ENCODE measurements at places on chromosomes 2 and 18.

- H3K36me3 ChIP-seq = no peaks in the 10 kb centered on the region
- peaks cover 7% of the 10 kb centered on the region for H3K27me3 ChIP-seq
- H3K27ac ChIP-seq = no peak overlapping the region
- H3K4me1 ChIP-seq = no peaks in the 10 kb centered on the region
- no peak for DNase-seq
Observed at GRCh38 chr2:182068811-182069210, 83.2 kb downstream of the PPP1R1C start.

DNA sequence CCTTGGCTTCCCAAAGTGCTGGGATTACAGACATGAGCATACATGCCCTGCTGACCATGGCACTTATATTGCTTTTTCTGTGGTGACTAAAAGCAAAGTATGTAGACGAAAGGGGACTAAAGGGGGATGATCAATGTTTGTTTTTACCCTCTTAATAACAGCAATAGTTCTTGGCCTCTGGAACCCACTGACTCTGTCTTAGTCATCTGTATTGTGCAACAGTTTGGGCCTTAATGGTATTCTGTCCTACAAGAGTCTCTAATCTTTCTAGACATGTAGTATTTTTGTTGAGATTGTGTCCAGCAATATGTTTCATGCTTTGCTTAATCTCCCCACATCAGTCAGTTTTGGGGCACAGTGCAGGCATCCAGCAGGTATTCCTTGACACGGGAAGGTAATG, 359.9 kb upstream of the FANCL start:
- DNase-seq = no peak
- no peak overlapping the region for H3K27ac ChIP-seq
- H3K36me3 ChIP-seq = no peaks in the 10 kb centered on the region
- H3K27me3 ChIP-seq = no peaks in the 10 kb centered on the region

DNA sequence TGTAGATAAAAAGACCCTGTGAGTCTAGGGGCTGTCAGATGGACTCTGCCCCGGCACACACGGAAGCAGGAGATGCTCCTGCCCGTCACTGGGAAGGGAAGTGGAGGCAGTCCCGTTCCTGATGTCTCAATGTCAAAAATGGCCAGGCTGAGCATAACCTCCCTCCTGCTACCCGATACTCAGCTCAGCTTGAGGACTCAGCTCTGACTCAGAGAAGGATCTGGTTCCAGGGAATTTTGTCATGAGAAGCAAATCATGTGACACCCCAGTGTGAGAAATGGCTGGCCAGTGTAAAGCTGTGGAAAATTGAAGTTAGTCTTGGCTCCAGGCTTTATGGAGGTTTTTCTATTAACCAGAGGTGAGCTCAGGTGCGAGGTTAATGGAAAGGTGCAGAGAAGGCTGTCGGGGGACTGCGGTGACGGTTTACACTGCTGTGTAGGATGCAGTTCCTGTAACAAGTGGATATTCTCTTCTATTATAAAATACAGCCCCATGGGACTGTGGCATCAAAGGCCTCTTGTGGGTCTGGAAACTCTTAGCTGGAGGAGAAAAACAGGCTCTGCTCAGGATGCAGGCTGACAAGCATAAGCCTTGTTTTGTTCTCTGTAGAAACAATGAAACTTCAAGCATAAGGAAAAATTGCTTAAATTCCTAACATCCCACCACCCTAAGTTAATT, 24.7 kb upstream of the AGAP1 start:
- no peaks in the 10 kb centered on the region for H3K36me3 ChIP-seq
- DNase-seq = no peak
- no peak overlapping the region for H3K4me3 ChIP-seq
- no peak overlapping the region for H3K27ac ChIP-seq
- H3K27me3 ChIP-seq = no peaks in the 10 kb centered on the region

DNA sequence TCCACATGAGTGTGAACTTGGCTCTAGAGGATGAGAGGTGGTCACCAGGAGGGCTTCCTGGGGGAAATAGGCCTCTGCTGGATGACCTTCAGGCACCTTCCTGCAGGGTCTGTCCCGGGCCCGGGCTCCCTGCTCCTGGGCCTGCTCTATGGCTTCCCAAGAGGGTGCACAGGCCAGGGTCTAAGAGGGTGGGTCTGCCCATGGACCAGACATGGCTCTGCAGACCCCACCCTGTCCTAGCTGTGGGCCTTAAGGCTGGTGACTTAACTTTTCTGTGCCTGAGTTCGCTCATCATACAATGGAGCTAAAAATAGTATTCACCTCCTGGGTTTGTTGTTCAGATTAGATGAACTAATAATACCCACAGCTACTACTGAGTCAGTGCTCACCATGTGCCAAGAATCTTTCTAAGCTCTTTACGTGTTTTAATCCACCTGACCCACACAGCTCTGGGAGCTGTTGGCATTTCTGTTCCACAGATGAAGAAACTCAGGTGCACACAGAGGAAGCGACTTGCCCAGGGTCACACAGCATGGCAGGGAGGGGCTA, 14.4 kb downstream of the INHBB start:
- DNase-seq = no peak
- no peaks in the 10 kb centered on the region for H3K27me3 ChIP-seq
- no peak overlapping the region for H3K4me3 ChIP-seq
- no peak overlapping the region for H3K27ac ChIP-seq
- H3K4me1 ChIP-seq = no peaks in the 10 kb centered on the region

- H3K36me3 ChIP-seq = no peaks in the 10 kb centered on the region
- no peaks in the 10 kb centered on the region for H3K27me3 ChIP-seq
- H3K4me3 ChIP-seq = no peak overlapping the region
- no peak for DNase-seq
Observed at GRCh38 chr2:220076734-220077133, 449.3 kb downstream of the SLC4A3 start.

DNA sequence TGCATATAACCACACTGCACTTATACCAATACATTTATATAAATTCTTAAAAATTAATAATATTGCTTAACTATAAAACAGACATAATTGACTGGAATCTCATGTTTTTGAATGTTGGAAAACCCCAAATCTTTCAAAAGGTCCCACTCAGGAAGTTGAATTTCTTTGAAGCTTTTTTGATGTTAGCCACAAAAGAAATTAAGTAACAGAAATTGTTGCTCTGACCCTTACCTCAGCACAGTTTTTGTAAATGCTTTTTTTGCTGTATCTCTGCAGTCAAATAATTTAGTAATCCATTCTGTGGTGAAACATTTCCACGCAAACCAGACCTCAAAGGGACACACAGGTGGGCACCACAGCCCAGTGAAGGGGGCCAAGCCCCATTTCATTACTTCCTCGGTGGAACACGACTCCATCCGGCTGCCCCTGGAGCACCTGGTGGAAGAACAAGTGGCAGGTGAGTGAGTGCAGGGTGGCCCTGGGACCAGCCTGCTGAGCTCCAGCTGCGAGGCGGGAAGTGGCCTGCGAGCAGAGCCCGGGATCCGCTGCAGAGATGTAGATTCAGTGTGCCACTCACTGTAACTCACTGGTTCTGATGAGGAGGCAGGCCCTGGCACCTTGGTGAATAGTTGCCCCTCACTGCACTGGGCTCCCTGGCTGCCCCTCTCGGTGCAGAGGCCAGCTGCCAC, 8.4 kb downstream of the SCLY start:
- DNase-seq = no peak
- H3K36me3 ChIP-seq = peaks cover 88% of the 10 kb centered on the region
- H3K27ac ChIP-seq = peak overlapping the region; percentile 65
- no peaks in the 10 kb centered on the region for H3K27me3 ChIP-seq

- H3K36me3 ChIP-seq = no peaks in the 10 kb centered on the region
- DNase-seq = no peak
- H3K27me3 ChIP-seq = no peaks in the 10 kb centered on the region
- no peak overlapping the region for H3K4me3 ChIP-seq
- H3K27ac ChIP-seq = no peak overlapping the region
Observed at GRCh38 chr2:187233811-187234210, 214.2 kb downstream of the CALCRL start.

DNA sequence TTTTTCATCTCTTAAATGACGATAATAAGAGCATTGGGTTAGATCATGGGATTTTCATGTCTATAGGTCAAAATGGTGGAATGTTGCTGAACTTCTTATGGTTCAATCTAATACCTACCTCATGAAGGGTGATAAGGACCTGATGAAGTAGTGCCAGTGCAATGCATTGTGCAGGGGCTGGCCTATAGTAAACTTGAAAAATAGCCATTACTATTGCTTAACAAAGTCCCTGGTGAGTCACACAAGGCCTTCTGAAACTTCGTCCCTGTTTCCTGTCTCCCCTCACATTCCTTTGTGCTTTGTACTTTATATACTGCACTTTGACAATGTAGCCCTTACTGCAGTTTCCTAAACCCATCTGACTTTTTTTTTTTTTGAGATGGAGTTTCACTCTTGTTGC, 515.9 kb downstream of the SLC4A3 start:
- H3K4me3 ChIP-seq = no peak overlapping the region
- H3K27me3 ChIP-seq = no peaks in the 10 kb centered on the region

DNA sequence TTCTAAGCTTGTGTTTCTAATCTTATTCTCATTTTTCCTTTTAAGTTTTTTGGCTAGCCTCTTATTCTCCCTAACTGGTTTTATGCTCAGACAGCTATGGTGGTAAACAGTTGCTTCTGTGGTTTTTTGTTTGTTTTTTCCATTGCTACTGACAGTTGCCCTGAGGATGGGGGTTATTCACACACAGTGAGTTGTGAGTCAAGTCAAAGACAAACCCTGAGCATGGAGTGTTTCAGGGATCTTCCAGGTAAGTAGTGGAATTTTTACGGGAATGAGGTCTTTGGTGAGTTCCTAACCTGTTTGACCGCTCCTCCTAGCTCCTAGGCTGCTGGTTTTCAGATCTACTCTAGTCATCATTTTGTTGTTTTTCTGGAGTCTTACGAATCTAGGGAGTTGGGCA, 162.8 kb downstream of the ZNF407 start:
- no peaks in the 10 kb centered on the region for H3K27me3 ChIP-seq
- peaks cover 4% of the 10 kb centered on the region for H3K36me3 ChIP-seq
- H3K27ac ChIP-seq = no peak overlapping the region

DNA sequence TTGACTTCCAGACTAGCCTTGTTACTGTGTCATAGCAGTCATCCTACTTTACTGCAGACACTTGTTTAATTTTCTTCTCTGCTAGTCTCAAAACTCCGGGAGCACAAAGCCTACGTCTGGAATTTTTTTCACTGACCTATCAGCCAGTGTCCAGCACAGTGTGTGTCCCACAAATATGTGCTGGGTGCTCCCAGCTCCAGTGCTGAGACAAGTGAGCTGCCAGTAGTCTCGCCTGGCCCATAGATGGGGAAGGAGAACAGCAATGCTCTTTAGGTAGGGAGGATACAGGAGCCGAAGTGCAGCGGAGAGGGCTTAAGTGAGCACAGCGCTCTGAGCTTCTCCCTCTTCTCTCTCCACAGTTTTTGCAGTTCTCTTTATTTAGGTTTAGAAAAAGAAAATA, 34.0 kb downstream of the ARHGAP28 start:
- no peak overlapping the region for H3K27ac ChIP-seq
- DNase-seq = no peak
- H3K4me3 ChIP-seq = no peak overlapping the region
- H3K4me1 ChIP-seq = no peaks in the 10 kb centered on the region
- H3K27me3 ChIP-seq = no peaks in the 10 kb centered on the region

DNA sequence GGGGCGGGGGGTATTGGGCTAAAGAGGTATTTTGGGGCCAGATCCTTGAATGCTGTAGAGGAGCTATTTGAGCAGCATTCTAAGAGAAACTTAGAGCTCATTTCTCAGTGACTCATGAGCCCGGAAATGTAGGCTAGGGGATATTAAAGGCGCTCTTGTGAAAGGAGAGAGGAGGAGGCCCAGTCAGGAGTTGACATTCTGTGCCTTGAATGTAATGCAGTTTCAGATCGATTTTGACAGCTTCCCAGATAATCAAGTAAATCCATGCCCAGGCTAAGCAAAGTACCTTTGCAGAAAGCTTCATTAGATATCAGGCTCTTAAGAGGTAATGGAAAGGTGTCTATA, 1.5 kb downstream of the CAB39 start:
- peak; percentile 28 for DNase-seq
- H3K36me3 ChIP-seq = peaks cover 46% of the 10 kb centered on the region
- peak overlapping the region; percentile 99 for H3K4me3 ChIP-seq
- no peaks in the 10 kb centered on the region for H3K27me3 ChIP-seq

GRCh38 chr18:23761941-23762340, 72.7 kb downstream of the LAMA3 start:
- no peak overlapping the region for H3K4me3 ChIP-seq
- no peaks in the 10 kb centered on the region for H3K4me1 ChIP-seq
- no peak for DNase-seq
- peaks cover 21% of the 10 kb centered on the region for H3K27me3 ChIP-seq

DNA sequence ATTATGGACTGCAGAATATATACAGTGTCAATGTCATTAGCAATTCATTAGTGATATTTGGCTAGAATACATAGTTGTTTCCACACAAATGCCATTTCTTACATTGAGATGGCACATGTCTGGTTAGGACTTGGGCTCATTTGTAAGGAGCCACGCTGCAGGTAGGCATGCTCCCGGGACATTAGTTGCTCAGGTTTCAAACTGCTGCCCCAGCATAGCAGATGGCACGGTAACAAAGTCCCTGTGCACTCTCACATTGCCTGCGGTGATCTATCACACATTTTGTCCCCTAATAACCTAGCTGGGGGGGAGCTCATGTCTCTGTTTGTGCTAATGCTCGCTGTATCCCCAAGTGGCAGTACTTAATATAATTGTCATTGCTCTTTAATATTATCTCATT, 185.1 kb downstream of the NEDD4L start:
- H3K27me3 ChIP-seq = peaks cover 2% of the 10 kb centered on the region
- no peak overlapping the region for H3K27ac ChIP-seq
- DNase-seq = no peak

DNA sequence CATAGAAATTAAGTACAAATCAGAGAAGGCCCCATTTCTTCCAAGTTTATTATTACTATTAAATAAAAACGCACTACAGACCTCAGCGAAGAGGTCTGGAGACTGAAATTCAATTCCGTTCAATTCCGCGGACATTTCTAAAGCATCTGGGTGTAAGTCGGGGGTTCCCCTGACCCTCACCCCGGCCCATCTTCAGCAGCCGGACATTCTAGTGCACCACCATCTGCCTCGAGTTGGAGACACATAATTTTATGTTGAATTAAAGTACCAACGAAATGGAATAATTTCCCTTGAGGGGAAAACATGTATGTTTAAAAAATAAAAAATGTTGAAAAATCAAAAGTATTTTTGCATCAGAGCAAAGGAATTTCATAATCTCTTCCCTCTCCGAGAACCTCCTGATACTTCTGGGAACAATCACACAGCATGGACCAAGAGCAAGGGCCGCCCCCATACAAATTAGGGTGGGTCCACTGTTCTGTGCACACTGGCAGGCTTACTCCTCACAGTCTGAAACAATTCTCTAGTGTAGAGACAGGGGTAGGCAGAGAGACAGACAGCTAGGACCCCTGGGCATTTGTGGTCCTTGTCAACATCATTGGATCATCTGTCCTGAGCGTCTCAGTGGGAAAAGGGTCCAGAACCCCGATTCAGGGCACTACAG, 29.3 kb downstream of the MBP start:
- H3K4me1 ChIP-seq = peaks cover 94% of the 10 kb centered on the region
- H3K27me3 ChIP-seq = no peaks in the 10 kb centered on the region
- peaks cover 79% of the 10 kb centered on the region for H3K36me3 ChIP-seq
- H3K27ac ChIP-seq = peak overlapping the region; percentile 98

DNA sequence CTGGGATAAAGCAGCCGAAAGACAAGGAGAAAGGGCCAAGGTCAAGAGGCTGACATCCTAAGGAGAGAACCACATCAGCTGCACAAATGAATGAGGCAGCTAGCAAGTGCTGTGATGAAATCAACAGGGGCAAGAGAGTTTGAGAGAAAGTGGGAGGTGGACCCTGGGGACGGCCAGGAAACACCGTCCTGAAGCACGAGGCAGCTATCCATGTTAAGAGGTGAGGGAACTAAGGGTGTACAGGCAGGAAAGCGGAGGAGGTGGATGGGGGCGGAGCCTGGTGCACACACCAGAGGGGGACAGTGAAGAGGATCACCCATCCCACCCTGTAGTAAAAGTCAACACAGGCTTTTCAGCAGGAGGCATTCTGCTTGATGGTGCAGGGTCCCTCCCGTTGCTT, 52.4 kb downstream of the HDLBP start:
- no peak overlapping the region for H3K27ac ChIP-seq
- no peaks in the 10 kb centered on the region for H3K27me3 ChIP-seq
- peaks cover 81% of the 10 kb centered on the region for H3K36me3 ChIP-seq
